NCI-H2081 treated with DMSO at 0.1 percent for 48 hours (cell line): ENCODE measurements at places on chromosomes 7 and 10.

DNA sequence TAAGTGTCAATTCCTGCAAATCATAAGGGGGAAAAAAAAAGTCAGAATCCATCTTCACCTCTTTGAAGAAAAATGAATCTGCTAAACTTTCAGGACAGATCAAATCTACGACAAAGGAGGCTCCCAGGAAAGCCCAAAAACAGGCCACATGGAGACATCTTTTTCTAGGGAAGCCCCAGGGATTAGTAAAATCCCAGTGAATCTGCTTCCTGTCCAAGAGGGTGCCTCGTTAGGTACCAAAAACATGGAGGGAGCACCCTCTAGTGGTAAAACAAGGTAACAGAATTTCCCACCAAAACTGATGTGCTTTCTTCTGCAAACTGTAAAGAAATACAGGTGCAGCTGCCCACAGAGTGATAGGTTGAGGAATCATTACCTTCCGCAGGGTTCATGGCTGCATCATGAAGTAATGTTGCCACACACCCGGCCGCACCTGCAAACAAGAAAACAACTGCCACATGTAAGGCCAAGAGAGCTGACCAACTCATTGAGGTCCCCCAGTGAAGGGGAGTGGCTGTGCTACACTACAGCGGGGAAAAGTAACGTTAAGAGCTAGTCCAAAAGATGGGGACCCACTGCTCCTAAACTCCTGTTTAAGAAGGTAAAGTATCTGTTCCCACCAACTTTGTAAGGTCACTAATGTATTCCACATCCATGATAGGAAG lies 7.9 kb downstream of the SLC25A28 start:
- DNase-seq: no peak

GRCh38 chr10:70565556-70566514 lies 36.7 kb downstream of the PRF1 start:
- no peak for DNase-seq

- DNase-seq: no peak
These were observed 69.3 kb upstream of the EEPD1 start for GRCh38 chr7:36083626-36084380.

- no peak for DNase-seq
These were observed 361.1 kb upstream of the SHH start for GRCh38 chr7:156173346-156173745.

DNA sequence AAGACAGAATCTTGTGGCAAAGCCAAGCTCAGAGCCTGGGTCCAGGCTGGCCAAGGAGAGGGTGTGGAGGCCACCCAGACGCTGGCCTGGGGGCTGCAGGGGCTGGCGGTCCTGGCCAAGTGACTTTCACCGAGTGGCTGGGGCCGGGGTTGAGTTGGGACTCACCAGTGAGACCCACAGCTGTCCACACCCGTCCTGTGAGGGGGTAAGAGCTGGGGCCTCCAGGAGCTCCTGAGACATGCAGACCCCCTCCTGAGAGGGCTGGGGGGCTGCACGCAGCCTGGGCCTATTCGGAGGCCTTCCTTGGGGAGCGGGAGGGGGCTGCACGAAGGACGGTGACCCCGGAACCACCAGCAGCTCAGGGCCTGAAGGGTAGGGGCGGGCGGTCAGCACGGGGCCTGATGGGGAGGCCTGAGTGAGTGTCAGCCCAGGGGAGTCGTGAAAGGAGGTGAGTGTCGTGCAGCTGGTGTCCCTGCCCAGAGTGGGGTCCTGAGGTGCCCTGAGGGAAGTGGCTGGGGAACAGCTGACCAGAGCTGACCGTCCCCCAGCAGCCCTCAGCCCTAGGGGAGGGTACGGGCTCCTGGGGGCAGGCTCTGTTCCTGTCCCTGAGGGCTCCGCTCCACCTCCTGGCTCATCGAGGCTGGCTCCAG lies 100.9 kb downstream of the FOXL3 start:
- DNase-seq: no peak

- DNase-seq: no peak
These were observed 246.3 kb downstream of the CDK14 start for GRCh38 chr7:90842430-90842788.

- DNase-seq: no peak
These were observed 349 bp upstream of the ERVW-1 start for GRCh38 chr7:92478095-92478494.

GRCh38 chr7:73995330-73995729 lies 32.6 kb upstream of the ELN start:
- DNase-seq: no peak
